ENCODE measurements at places on chromosomes 2 and 18.

- DNase-seq: no peak
Measured at GRCh38 chr2:192005211-192005610, 158.3 kb upstream of the CAVIN2 start.

- DNase-seq: no peak
Measured at GRCh38 chr2:158484892-158485556, 28.3 kb downstream of the PKP4 start.

- no peak for DNase-seq
Measured at GRCh38 chr2:55553321-55553720, 33.8 kb downstream of the CFAP36 start.

DNA sequence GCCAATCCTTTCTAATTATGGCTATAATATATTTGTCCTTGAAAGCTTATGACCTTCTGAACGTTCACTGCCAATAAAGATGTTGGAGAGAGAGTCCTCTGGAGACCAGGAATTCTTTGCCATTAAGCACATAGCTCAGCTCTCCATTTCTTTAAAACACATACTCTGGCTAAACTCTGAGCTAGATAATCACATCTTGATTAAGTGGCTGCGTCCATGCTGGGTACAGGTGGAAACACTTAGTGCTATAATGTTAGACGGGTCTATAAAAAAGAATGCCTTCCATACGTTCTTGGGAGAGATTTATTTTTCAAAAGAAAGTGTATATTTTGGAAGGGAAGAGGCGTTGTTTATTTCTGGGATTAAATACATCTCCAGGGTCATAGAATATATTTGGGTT, 314.5 kb downstream of the LPIN1 start:
- no peak for DNase-seq

- no peak for DNase-seq
Measured at GRCh38 chr2:18117592-18117991, 239.1 kb downstream of the KCNS3 start.

GRCh38 chr18:77077941-77078689, 54.5 kb downstream of the MBP start:
- DNase-seq: no peak

DNA sequence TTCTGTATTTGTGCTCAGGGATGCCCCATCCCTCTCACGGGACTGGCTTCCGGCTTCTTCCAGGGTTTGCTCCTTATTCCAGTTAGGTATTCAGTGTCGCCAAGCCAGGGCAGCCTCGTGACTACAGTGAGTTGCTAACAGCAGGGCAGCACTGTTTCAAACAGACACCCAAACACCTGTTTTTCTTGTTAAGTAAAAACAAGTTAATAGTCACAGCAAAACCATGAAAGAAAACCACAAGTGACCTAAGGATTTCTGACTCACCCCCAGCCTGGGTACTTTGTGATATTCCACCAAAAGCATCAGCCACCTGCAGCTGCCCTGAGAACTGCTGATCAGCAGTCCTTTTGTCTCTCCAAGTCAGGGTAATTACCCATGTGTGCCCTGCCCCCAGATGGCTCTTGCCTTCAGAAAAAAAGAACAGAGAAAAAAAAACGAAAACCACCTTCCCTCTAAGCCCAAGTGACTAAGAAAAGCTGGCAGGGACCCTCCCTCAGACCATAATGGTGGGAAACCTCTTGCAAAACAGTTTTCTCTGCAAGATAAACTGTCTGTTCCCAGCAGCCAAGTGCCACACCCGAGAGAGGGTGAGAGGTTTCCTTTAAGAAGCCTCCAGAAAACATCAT, 178.2 kb downstream of the ANAPC1 start:
- DNase-seq: no peak

DNA sequence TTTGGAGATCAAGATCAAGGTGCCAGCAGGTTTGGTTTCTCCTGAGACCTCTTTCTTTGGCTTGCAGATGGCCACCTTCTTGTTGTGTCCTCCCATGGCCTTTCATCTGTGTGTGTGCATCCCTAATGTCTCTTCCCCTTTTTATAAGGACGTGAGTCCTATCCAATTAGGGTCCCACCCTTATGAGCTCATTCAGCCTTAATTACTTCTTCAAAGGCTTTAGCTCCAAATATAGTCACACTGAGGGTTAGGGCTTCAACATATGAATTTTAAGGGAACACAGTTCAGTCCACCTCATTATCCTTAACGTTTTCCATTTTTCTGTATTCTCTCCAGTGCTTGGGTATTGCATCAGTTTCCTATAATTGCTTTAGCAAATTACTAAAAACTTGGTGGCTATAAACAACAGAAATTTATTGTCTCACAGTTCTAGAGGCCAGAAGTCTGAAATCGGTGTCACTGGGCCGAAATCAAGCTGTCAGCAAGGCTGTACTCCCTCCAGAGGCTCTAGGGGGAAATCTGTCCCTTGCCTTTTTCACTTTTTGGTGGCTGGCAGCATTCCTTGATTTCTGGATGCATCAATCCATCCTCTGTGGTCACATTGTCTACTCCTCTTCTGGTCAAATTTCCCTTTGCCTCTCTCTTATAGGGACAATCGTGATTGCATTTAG, 34.1 kb downstream of the CDC42EP3 start:
- no peak for DNase-seq

GRCh38 chr18:69845593-69846506, 101.8 kb downstream of the CD226 start:
- DNase-seq: no peak

GRCh38 chr2:196987649-196988364, 61.3 kb upstream of the PGAP1 start:
- DNase-seq: peak; percentile 86

GRCh38 chr2:223086370-223086981, 34.5 kb downstream of the KCNE4 start:
- DNase-seq: no peak

Measured in fibroblast of skin of left biceps (primary cell).